ENCODE measurements at places on chromosomes 7 and 10.

DNA sequence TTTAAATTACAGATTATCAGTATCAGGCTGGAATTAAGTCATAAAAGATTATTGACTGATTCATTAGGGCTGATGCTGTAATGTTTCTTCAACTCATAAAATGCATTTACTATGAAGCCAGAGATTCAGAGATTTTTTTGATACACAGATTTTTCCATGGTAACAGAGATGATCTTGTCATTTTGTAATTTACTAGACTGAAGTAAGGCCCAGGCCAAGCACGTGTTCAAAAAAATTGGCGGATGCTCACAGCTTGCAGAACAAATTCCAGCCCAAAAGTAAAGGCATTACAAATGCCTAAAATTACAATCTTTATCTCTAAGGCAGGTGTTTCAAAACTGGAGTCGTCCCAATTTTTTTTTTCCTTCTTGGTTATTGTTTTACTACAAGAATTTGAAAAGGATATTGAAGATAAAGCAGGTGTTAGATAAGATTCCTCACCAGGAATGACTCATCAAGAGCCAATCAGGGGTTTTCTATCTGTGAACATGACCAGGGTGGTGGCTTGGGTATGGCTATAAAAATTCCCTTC, 78.4 kb upstream of the MEOX2 start:
- no peak for DNase-seq

GRCh38 chr10:5373307-5373706, 8.5 kb downstream of the UCN3 start:
- no peak for DNase-seq

- no peak for DNase-seq
Observed at GRCh38 chr10:103600325-103600724, 106.8 kb downstream of the NEURL1 start.

- DNase-seq, result no peak
Observed at GRCh38 chr7:155835446-155836215, 23.4 kb upstream of the SHH start.

DNA sequence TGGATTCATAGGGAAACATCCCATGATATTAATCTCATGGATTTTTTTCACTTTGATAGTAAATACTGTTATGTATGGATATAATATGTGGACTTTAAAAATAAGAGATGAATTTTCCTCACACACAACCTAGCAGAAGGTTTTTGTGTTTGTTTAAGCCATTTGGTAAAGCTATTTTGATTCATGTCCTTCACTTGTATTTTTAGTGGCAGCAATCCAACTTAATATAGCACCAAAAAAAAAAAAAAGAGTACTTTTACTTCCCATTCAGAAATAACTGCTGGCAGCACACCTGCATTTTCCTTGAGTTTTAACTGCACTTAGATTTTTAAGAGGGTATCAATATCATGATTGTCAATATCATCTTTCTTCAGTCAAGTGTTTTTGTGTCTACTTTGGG, 60.0 kb downstream of the MCMBP start:
- DNase-seq, result no peak

DNA sequence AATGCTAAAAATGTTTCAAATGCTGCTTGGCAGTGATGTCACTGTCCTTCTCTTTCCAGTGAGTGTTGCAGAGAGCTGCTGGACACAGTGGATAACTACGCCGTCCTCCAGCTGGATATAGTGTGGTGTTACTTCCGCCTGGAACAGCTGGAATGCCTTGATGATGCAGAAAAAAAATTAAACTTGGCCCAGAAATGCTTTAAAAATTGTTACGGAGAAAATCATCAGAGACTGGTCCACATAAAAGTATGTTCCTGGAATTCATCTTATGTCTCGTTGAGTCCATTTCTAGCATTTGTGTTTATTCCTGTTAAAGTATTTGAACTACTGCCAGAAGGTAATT, 25.2 kb downstream of the NUB1 start:
- no peak for DNase-seq

DNA sequence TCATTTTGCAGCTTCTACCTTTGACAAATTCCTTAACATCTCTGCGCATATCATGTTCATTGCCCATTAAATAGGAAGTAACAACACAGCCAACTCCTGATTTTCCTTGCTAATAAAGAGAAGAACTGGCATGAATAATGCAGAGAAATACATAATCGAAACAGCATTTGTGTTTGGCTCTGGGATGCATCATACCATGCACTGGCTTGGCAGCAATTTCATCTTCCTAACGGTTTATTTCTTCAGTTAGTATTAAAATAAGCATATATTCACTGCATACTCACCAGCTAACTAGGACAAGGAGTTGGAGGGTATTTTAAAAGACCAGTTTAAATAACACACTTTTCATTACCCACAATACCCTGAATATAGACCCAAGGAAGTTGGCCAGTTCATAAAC, 132.5 kb downstream of the ITGA8 start:
- DNase-seq, result no peak

DNA sequence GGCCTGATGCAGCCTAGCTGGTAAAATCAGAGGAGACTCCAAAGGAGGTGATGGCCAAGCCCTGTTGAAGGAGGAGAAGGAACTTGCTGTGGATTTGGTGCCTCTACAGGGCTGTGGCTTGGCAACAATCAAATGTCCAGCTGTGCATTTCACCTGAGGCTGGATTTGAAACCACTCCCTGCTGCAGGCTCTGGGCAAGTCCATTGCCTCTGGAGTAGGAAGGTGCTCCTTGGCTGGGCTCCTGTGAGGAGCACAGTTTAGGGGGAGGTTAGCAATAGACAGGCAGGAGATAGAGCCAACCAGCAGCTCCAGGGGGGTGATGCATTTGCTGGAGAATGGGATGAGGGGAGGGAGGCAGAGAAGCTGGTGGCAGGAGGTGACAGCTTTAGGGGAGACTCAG, 26.5 kb downstream of the CDH23 start:
- DNase-seq, result no peak

- DNase-seq, result no peak
Observed at GRCh38 chr10:78190051-78190825, 156.6 kb downstream of the RPS24 start.

DNA sequence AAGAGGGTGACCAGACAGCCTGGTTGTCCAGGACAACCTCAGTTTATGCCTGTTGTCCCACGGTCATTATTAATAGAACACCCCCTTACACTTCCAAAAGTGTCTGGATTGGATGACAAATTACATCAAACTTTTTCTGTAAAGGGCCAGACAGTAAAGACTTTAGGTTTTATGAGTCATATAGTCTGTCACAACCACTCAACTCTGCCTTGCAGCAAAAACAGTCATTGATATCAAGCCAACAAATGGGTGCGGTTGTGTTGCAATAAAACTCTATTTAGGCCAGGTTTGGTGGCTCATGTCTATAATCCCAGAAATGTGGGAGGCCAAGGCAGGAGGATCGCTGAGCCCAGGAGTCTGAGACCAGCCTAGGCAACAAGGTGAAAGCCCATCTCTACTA, 66.7 kb upstream of the ATP6V0A4 start:
- no peak for DNase-seq

GRCh38 chr10:47025253-47025539, 114.0 kb downstream of the PTPN20 start:
- DNase-seq, result no peak
